Fibroblast of skin of scalp (primary cell): ENCODE measurements at places on chromosomes 13 and 19.

- DNase-seq = no peak
These were observed 139.4 kb downstream of the FREM2 start for GRCh38 chr13:38826182-38826813.

- no peak for DNase-seq
These were observed 943 bp downstream of the EXOC3L2 start for GRCh38 chr19:45244133-45244794.

DNA sequence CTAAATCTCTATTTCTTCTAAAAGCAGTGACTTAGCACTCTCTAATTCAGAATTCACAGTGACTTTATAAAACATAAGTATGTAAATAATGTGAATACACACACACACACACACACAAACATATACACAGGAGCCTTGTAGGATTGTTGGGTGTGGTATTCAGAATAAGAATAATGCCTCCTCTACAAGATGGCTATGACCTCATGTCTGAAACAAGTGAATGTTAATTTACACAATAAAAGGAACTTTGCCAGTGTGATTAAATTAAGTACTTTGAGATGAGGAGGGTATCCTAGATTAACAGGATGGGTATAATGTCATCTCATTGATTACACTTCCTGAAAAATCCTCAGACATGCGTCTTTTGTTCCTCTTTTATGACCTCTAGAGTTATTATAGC lies 234.6 kb downstream of the SLITRK6 start:
- DNase-seq = no peak

DNA sequence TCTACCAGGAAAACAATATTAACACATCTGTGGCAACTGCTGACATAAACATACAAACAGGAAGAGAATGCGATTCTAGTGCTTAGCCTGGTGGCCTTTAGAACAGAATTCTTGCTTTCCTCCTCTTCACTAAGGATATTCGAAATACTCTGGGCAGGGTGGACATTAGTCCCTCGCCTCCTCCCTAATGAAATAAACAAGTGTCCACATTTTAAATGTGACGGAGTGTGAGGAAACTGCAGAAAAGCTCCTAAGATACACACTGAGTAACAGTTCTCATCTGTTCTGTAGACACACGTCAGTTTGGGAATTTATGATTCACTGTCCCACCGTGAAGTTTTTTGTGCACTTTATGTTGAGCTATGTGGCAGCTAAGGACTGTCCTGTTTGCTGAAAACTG lies 639 bp downstream of the STARD13 start:
- peak; percentile 46 for DNase-seq

DNA sequence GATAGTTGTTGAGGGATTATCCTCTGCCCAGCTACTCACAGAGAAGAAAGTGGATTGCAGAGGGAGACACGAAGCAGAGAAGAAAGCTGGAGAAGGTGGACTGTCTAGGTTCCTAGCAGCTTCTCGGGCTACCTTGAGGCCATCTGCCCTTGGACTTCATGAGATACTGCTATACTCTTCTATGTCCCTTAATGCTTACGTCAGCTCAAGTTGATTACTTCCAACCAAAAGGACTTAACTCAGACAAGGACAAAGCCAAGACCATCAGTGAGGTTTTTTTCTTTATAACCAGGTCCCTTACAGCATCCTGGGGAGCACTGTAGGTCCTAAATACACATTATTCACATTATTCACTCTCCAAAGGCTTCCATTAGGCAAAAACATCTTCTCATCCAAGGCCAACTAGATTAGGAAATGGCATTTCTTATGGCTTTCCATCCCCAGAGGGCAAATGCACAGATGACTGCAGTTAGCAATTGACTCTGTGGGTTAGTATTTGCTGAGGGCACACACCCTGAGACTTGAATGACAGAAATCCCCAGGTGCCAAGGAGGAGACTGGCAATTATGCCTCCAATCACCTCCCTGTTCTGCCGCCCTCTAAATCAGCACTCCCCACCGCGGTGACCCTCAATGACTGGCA lies 4.1 kb upstream of the UBE2L5 start:
- DNase-seq = no peak

- DNase-seq = no peak
These were observed 40.0 kb upstream of the CBY2 start for GRCh38 chr13:45662162-45662561.

GRCh38 chr13:21625366-21625765 lies 21.4 kb upstream of the MICU2 start:
- peak; percentile 35 for DNase-seq
